ENCODE measurements at places on chromosomes 1 and 21.

GRCh38 chr1:9269721-9270120, 23.0 kb upstream of the SPSB1 start:
- DNase-seq: no peak

DNA sequence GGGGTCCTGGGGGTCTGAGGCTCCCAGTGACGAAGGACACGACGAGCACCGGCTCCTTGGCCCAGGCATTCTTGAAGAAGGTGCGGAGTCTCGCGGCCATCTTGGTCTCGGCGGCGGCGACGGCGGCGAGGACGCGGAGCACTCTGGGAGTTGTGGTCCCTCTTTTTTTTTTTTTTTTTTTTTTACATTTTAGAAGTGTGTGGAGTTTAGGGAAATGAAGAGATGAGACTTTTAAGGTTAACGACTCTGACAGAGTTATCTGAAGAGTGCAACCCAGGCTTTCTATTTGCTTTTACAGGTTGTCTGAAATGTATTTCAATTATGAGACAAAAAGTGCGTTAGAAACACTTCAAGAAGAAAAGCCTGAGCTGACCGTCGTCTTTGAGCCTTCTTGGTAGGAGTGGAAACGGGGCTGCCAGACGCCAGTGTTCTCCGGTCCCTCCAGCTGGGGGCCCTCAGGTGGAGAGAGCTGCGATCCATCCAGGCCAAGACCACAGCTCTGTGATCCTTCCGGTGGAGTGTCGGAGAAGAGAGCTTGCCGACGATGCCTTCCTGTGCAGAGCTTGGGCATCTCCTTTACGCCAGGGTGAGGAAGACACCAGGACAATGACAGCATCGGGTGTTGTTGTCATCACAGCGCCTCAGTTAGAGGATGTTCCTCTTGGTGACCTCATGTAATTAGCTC, 9.7 kb downstream of the OR2B11 start:
- DNase-seq: peak; percentile 6

- no peak for DNase-seq
Measured at GRCh38 chr1:205186191-205186590, 25.3 kb downstream of the DSTYK start.

DNA sequence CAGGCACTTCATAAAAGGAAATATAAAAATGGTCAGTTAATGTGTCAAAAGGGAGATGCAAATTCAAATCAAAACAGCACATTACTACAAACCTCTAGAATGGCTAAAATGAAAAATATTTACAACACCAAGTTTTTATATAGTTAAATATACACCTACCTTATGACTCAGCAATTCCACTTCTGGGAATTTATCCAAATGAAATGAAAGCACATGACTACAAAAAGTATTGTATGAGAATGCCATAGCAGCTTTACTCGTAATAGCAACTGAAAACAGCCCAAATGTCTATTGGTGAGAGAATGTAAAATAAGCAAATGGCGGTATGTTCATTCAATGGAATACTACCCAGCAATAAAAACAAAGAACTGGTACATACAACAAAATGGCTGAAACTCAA, 175.8 kb upstream of the SPAG17 start:
- DNase-seq: no peak

- no peak for DNase-seq
Measured at GRCh38 chr1:236895665-236896387, 100.7 kb downstream of the MTR start.

DNA sequence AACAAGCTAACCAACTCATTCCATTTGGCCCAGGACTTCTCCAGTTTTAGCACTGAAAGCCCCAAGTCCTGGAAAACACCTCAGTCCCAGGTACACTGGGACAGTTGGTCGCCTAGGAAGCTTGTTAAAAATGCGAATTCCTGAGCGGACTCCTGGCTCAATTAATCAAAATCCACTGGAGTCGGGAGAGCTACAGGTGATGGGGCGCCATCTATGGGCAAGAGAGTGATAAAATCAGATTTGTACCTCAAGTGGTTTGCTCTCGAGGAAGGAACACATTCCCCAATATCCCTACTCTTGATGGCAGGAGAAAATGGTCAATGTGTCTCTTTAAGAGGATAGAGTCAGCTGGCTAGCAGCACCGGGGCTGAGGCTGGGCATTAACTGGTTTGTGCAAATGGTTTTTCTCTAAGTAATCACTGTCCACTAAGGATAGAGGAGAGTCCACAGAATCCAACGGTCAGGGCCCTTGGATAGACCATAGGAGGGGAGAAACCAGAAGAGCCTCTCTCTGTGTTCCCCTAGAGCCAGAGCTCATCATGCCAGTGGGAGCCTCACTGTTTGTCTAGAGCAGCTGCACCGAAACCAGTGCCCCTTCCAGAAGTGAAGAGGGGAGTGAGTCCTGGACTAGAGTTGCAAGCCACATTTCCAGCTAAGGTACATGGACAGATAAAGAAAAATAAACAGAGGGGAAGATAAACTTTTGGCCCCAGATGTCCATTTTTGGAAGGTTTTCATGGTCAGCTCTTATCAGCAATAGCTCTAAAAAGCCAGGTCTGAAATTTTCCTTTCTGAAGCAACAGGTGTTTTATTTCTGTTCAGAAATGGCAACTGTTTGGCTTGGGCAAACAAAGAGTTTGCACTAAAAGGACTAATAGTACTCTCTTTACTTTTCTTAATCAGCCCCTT, 148.5 kb downstream of the TENT5C start:
- DNase-seq: peak; percentile 12

- no peak for DNase-seq
Measured at GRCh38 chr1:161792740-161793139, 26.6 kb downstream of the ATF6 start.

- no peak for DNase-seq
Measured at GRCh38 chr1:112906150-112906698, 49.8 kb downstream of the SLC16A1 start.

DNA sequence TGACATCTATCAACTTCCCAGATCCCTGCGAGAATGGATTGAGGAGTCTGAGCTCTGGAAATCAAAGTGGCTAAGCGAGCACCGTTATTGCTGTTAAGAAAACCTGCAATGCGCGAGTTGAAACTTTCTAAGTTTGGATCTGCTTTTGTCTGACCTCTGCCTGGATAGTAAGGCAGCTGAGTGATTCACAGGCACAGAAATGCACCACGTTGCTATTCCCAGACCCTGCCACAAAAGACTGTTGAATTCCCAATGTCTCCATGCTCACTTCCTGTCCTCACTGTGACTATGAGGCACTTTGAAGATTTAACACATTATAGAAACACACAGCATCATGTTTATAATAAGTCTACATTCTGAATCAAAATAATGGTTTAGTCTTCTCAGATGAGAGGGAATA, 27.1 kb upstream of the CNIH3 start:
- DNase-seq: no peak

DNA sequence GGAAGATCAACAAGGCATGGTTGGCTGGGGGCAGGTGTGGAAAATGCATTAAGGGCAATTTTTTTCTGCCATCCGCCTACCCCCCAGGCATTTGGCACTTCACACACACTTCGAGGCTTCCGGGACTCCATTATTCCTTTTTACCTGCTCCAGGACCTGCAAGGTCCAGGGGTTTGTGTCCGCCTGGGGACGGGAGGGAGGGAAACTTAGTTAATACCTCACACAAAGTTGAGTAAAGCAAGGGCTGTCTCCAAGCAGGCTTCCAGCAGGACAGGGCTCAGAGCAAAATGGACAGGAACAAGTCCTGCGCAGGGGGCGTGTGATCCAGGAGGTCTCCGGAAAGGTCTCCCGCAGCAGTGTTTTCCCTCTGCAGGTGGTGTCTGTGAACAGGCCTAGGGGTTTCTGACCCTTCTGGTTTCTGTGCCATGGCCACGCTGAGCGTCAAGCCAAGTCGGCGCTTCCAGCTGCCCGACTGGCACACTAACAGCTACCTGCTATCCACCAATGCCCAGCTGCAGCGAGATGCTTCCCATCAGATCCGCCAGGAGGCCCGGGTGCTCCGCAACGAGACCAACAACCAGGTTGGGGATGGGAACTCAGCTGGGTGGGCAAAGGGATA, 712 bp downstream of the TEKT2 start:
- DNase-seq: no peak
